DMS153 (cell line): ENCODE measurements at places on chromosomes 12 and 14.
A peak's percentile ranks its signal among the peaks of the same experiment; 100 is the strongest.

DNA sequence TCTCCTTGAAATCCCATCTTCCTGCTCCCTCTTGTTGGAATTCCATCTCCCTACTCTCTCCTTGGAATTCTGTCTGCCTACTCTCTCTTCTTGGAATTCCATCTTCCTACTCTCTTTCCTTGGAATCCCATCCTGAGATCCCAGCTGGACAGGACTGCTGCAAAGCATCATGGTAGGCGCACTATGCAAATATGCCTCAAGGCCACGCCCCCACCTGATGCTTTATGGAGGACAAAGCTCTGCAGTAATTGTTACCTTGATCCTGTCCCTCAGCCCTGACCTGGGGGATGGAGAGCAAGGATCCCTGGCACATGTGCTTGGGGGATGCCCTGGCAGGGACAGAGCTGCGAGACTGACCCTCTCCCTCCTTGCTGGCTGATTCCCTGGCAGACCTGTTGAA lies 185.6 kb downstream of the TBX5 start:
- no peak for DNase-seq

- no peak for DNase-seq
Measured at GRCh38 chr12:122880668-122881067, 15.3 kb downstream of the VPS37B start.

GRCh38 chr12:91422127-91422526 lies 239.5 kb upstream of the DCN start:
- peak; percentile 28 for DNase-seq

- DNase-seq = no peak
Measured at GRCh38 chr12:53199700-53200099, 7.4 kb downstream of the ITGB7 start.

DNA sequence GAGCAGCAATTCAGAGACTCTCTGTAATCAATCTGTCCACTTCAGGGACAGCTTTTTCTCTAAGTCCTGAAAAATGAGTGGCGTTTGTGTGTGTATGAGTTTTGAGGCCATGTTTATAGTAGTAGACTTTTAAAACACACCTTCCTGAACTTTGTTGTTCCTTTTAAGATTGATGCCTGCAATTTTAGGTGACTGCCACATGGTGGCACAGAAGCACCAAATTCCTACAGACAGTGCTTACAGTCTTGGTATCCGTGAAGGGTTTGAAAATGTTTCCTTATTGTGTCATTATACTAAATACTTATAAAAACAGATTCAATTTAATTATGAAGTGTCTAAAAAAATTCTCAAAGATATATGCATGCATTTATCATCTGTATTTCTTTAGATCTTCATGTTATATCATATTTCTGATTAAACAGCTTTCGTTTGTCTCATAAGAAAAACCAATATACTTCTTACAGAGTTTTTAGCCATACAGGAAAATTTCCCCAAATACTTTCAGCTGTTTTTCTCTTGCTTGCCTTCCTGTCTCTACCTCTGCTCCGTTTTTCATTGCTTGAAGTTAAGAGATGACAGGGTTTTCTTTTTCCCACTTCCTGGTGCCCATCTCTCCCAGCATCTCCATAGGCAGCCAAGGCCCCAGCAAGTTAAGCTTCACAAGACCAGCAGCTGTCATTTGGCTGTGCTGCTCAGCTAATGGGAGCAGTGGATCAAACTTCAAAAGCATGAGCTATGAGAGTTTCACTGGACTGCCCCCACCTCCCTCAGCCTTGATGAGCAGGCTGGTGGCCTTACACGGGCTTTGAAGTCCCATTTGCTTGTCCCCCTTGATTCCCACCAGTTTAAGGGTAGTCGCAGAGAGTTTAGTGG lies 259.6 kb downstream of the AKAP6 start:
- no peak for DNase-seq

DNA sequence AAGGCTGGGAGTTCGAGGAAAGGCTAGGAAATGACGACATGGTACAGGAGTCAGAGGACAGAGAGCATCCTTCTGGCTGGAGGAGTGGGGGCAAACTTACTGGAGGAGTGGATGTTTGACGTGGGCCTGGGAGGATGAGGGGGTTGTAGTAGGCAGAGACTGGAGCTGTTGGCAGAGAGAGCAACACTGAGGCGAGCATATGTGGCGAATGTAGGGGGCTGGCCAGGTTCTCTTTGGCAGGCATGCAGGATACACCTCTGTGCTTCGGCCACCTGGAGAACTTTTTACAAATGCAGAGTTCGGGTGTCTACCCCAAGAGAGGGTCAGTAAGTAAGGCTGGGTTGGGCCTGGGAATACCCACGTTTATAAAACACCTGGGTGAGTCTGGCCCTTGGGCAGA lies 385.7 kb downstream of the FUT8 start:
- DNase-seq = no peak

DNA sequence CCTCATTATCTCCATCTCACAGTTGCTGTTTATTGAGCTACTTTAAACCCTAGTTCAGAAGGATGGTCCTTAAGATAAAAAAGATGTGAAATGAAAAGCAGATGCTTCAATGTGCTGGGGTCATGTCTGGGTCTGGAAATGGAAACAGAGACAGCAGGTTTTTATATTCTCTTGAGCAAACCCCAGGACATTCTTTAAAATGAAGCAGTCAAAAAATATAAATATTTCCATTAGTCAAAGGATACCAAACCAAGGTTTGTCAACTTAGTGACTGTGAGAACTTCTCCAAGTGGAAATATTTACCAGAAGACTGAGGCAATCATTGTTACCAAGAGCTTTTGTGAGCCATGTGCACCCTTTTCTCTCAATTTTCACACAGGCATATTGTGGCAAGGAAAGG lies 102.5 kb upstream of the DIO2 start:
- no peak for DNase-seq

- DNase-seq = no peak
Measured at GRCh38 chr12:93091886-93092648, 163.0 kb upstream of the EEA1 start.

- DNase-seq = no peak
Measured at GRCh38 chr12:58695263-58695662, 225.0 kb downstream of the LRIG3 start.

- no peak for DNase-seq
Measured at GRCh38 chr14:101177301-101177971, 273.9 kb upstream of the RTL1 start.

DNA sequence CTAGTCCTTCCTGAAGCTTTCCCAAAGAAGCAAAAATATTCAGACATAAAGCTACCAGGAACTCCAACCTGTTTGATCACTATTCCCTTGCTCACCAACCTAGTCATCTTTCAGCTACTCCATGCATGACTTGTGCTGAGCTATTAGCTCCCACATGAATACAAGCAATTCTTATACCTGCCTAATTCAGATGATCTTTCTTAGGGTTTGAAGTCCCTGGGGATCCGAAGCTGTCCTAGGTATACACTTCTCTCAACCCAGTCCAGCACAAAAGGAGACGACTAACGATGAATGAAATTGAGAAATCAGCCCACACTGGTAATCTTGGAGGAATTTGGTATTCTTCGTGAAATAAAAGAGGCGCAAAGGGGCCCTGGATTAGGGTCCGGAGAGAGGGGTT lies 631 bp upstream of the PTGR2 start:
- peak; percentile 12 for DNase-seq

DNA sequence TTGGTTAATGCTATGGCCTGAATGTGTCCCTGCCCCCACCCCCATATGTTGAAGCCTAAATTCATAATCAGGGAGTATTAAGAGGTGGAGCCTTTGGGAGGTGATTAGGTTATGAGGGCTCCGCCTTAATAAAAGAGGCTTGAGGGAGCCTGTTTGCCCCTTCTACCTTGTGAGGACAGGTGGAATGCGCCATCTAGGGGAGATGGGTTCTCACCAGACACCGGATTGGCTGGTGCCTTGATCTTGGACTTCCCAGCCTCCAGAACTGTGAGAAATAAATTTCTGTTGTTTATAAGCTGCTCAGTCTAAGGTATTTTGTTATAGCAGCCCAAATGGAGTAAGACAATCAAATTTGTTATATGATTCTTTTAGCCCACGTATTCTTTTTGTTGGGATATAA lies 148.3 kb downstream of the PTCSC3 start:
- DNase-seq = no peak

DNA sequence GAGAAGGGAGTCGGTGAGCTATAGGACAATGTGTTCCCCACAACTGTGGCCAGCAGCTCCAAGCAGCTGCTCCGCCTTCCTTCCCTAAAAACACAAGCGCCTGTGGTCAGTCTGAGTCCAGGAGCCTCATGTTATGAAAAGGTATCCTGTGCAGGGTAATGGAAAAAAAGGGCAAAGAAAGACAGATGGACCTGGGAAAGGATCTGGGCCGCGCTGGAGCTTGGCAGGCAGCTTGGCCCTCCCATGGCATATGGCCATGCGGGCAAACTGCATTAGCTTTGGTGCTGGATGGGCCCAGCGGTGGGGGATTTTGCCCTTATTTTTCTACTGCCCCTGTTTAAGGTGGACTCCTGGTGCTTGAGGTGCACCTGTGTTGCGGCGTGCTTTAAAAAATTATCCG lies 23.7 kb upstream of the CHST11 start:
- no peak for DNase-seq

GRCh38 chr12:75954041-75954440 lies 77.5 kb downstream of the PHLDA1 start:
- no peak for DNase-seq

DNA sequence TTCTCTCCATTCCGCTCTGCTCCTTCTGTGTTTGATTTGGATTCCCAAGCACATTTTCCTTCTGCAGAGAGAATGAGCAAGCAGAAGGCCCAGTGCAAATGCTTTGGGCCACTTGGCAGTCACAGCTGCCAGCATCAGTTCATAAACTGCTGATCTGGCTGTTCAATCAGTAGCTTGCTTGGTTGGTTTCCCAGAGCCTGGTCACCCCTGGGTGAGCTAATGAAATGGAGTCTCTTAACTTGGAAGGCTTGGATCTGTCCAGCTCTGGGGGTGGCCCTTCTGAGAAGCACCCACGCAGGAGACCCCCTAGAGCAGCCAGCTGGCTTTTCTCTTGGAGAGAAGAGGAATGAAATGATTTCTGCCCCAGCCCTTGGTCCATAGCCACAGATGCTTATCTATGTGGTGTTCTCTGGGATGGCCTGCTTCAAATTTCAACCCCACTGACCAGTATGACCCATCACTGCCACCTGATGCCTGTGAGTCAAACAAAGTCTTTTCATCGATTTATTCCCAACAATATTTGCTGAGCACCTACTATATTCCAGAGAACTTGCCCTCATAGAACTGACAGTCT lies 30.3 kb downstream of the FAIM2 start:
- no peak for DNase-seq

DNA sequence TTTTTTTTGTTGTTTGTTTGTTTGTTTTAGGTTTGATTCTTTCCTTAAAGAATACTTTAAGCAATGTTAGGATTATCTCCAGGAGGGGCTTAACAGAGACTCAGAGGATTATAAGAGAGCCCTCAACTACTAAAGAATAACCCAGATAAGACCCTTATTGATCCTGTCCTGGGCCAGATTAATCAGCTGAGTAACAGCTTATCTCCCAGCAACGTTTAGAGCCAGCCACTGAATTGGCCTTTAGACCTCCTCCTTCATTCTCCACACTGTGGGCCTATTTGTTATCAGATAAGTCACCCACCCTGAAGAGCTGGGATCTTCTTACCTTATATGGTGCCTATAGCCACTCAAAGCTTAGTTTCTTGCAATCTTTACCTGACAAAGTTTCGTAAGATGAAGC lies 71.1 kb downstream of the FIGNL2 start:
- no peak for DNase-seq
